Mesenteric fat pad (tissue), 1 donor: ENCODE measurements at places on chromosomes 4 and X.

- DNase-seq: no peak
Measured at GRCh38 chrX:102558607-102559006, 40.7 kb upstream of the ARMCX5 start.

DNA sequence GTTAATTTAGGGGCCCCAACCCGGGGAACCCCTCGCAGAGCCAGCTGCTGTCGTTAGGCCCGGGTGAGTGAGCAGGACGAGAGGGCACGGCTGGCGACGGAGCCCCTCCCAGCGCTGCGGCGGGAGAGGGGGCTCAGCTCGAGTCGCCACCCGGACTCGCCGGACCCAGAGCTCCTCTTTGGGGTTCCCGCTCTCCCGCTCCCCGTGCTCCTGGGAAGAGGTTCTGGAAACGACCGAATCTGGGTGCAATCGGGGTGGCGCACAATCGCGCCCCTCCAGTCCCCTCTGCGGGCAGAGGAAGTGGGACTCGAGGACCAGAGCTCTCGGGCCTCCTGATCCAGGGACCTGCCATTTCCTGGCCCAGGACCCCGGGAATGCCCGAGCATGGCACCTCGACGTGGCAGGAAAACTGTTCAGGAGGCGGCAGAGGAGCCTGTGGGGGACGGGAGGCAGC, 37.3 kb upstream of the ARAF start:
- DNase-seq: no peak

DNA sequence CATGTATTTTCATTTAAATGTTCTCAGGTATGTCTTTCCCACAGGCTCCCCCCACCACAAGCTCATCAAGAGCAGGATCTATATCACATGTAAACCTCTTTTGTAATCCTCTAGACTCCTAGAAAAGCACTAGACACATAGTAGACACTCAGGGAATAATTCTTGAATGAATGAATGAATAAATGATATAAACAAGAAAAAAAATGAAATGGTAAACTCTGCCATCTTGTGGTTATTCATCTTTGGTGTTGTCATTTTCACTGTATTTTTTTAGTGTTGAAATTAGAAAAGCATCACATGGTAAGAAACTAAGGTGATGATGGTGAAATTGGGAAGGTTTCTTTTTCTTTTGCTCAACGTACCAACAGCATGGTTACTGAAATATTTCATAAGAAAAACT, 34.2 kb upstream of the C1GALT1C1 start:
- DNase-seq: no peak

DNA sequence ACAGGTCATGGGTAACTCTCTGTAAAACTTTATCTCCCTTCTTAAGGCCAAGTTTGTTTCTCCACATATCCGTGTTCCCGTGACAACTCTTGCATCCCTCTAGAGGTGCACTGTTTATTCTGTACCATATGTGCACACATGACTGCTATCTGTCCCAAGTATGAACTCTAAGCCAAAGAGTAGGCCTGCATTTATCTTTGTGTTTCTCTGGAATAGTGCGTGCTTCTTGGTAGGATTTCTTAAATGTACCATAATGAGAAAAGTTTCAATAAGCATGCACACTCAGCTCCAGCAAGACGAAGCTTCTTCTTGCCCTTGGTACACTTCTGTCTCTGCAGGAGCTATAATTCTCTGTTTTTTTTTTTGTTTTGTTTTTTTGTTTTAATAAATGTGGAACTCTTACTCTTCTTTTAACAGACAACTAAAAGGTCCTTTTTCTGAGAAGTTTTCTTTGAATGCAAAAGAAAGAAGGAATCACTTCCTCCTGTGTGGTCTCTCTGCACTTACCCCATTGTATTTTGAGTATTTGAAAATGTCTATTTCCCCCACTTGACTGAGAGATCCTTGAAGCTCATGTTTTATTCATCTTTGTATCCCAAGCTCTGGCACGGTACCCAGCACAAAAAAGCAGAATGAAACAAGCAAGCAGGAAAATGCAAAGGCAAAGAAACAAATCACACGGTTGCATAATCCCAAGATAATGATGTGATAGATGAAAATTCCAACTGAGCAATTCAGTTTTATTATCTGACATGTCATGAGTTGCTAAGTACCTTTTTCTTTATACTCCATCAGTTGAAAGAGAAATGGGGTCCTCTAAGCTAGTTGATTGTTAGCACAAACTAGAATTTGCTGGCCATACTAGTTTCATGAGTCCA, 521.9 kb upstream of the BOD1L1 start:
- no peak for DNase-seq

- DNase-seq: no peak
Measured at GRCh38 chr4:164402554-164402953, 351.4 kb upstream of the SMIM31 start.

DNA sequence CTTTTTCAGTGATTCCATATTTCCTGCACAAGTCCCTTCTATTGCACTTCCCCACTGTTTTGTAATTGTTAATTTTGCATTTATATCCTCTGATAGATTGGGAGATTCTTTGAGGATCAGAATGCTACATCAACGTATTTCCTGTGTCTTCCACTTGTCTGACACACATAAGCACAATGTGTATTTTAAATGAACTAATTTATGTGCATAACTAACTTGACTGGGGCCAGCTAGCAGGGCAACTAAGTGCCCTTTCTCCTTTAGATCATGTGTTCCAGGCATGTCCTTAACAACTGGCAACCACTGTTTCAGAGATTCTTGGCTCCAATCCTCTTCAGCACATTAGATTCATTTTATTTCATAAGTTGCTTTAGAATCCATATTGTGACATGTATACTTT, 15.7 kb upstream of the UCP1 start:
- DNase-seq: no peak

GRCh38 chr4:128635141-128635954, 174.2 kb upstream of the JADE1 start:
- no peak for DNase-seq

- no peak for DNase-seq
Measured at GRCh38 chr4:104446431-104447278, 48.0 kb downstream of the CXXC4 start.

DNA sequence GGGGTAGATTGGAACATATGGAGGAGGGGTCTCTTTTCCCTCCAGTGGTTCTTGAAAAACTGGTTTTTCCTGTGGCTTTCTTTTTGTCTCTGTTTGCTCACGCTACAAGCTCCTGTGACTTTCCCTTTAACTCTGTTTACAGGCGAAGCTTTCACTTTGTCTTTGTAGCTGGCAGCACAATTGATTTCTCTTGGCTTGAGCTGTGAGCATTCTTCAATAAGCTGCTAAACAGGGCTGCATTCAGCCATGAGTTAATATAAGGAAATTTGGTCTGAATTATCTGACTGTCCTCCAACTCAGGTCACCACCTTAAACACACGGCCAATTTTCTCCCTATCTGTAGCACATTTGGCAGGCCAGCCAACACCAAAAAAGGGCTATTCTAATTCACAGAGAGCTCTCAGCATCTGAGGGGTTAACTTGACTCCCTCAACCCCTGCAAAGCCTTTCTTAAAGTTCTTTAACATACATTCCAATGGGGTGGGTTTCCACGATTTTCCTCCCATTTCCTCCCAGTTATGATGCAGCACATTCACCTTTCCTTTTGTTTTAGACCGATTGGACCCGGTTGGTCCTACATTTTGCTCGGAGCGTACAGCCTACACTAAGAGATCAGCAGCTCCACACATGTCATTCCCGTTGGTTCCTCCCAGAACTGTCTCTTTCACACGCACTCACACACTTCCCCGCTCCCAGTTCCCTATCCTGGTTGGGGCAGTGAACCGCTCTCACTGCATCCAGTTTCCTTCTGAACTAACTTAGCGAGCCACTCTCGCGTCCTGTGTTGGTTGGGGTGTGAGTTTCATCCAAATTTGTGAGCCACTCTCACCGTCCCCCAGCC, 45.4 kb downstream of the UGT2A3 start:
- DNase-seq: no peak

GRCh38 chr4:83625821-83626220, 89.9 kb downstream of the GPAT3 start:
- no peak for DNase-seq

DNA sequence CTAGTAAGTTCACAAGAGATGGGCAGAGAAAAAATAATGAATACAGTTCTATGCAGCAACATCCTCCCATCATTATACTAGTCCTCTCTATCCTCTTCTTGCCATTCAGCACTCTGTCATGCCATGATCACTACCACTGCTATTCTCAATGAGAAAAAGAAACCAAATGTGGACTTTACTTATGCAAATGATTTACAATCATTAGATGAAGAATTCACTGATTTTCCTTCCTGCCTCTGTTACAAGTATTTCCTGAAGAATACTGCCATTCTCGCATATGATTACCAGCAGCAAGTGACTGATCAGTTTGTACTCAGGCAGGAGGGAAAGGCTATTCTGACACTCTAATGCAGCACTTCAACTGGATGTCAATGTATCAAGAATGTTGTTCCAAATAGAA, 50.3 kb downstream of the WDFY3 start:
- DNase-seq: no peak

GRCh38 chr4:127417885-127418535, 214.7 kb upstream of the INTU start:
- no peak for DNase-seq

DNA sequence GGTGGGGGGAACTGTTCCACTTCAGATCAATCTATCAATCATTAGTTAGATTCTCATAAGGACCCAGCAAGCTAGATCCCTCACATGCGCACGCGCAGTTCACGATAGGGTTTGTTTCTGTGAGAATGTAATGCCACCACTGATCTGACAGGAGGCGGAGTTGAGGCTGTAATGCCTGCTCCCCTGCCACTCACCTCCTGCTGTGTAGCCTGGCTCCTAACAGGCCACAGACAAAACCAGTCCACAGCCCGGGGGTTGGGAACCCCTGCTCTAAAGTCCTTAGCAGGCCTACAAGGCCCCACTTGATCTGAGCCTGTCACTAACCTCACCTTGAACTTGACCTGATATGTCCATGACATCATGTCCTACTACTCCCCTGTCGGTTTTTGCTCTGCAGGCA, 30.3 kb downstream of the ARL9 start:
- no peak for DNase-seq

DNA sequence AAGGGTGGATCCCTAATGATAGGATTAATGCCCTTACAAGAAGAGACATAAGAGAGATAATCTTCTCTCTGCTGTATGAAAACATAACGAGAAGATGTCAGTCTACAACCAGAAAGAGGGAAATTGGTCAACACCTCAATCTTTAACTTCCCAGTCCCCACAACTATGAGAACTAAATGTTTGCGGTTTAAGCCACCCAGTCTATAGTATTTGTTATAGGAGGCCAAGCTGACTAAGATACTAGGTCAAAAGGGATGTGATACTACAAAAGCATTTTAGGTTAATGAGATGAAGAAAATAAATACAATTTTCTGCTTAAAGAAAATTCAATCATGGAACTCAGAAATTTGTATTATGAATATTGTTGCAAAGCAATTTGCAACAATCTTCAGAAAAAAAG, 55.4 kb upstream of the LHFPL1 start:
- no peak for DNase-seq

DNA sequence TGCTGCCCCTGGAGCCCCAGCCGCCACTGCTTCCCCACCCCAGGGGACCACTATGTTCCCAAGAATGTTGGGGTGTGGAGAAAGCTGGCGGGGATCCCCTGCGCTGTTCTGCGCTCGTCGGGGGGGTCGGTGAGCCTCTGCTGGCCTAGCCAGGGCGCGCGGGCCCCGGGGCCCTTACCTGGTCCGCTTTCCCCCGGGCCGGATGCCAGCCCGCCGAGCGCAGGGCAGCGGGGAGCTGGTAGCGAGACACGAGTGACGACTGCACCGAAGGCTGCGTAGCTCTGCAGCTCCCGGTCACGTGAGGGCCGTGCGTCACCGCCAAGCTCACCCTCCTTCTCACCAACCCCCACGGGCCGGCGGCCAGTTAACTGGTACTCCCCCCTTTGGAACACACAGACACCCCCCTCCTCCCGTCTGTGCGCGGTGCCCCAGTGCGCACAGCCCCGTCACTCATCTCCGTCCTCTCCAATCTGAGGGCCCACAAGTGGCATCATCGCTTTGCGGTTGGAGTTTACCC, at the start of gene BEX1:
BEX1 (minus strand) TSS at position 254 of the 517 bp plus-strand sequence. CDS start 897 bp downstream, outside the sequence.
- no peak for DNase-seq

DNA sequence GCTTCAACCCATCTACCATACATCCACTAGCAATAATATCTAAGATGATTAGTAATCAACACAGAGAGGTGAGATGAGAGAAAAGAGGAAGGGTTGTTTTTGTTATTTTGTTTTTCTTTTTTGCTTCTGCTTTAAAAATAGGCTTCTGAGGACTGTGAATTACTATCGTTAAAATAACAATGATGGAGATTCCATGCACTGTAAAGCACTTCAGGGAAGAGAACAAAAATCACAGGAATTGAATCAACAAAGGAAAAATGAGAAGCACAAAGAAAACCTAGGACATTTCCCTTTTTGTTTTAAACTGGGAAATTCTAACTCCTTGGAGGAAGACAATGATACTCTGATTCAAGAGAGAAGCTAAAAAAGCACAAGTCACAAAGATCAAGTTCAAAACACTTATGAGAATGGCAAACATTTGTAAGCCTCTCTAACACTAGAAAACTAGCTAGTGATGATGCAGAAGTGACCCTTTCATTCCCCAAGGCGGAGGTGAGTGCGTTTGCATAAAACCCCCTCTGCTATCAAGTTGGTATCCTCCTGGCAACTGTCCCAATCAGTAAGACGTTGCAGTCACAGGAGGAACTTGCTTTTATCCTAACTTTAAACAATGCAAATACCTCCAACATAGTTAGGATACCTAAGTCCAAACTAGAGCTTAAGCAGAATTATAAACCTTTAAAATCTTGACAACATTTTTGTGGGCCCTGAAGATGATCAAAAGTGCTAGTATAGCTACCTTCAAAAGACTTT, 308.5 kb downstream of the CAMK2D start:
- DNase-seq: no peak

GRCh38 chrX:131617182-131617581, 73.3 kb downstream of the OR13H1 start:
- no peak for DNase-seq

DNA sequence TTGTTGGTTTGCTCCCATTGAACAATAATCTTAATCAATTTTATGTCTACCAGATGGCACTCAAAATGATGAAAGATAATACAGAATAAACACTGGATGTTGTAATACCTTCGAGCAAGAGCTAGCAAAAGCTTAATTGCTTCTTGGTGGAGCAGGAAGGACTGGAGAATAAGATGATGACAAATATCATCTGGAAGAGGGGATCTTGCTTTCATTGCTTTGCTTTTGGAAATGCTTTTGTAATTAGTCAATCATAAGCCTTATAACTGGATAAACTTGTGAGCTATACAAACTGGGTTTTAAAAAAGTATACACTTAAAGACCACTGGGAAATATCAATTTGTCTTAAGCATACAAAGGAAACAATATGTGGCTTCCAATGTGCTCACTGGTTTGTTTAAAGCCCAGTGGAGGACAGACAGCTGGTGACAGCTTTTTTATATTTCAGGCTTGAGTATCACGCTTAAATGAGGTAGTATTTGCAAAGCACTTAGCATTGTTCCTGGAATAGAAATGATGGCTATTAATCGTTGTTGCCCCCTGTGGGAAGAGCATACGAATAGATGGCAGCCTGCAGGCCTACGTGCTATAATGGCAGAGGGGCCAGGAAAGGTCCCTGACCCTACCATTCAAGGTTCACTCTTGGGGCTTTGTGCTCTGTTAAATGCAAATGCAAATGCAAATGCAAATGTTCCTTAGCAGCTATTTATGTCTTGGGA, 61.2 kb downstream of the TMEM150C start:
- no peak for DNase-seq

- no peak for DNase-seq
Measured at GRCh38 chr4:1522606-1523005, 116.4 kb upstream of the NKX1-1 start.
